Stimulated activated CD4-positive, alpha-beta T cell treated with anti-CD3 and anti-CD28 coated beads, Interleukin-4, amount 100 ng/mL, for 4 hours (primary cell): ENCODE measurements at places on chromosomes 6 and 20.
A peak's percentile ranks its signal among the peaks of the same experiment; 100 is the strongest.

DNA sequence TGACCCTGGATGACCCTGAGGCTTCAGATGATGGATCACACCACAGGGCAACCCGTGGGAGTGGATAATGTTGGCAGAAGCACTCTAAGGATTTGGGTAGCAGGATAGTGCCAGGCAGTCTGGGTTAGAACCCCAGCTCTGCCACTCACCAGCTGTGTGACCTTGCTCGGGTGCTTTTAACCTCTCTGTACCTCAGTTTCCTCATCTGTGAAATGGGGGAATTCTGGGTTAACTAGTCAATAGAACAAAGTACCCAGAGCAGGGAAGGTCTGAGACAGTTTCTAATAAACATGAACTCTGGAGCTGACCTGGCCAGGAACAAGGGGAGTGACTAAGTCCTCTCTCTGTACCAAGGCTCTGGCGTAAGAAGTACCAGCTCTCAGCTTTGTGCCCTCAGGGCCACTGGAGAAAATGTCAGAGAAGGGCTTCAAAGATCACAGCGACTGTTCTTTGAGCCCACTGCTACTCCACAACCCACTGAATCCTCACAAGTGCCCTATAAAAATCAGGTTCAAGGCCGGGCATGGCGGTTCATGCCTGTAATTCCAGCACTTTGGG lies 14.7 kb upstream of the NOL4L start:
- no peak for DNase-seq

DNA sequence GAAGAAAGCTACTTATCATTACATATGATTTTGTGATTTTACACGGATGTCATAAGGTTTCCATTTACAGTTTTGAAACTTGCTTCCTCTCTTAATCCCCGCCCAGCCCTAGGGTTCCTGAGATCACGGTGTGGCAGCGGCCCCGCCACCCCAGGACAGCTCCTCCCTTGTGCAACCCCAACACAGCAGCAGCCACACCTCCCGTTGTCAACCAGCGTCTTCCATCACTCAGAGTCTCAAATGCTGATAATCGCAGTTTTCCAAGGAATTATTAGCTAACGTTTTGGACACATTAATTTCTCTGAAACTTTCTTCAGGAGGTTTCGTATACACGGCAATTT lies 204.8 kb downstream of the THBS2 start:
- no peak for DNase-seq

GRCh38 chr20:62739581-62740285 lies 31.1 kb downstream of the NTSR1 start:
- peak; percentile 22 for DNase-seq

DNA sequence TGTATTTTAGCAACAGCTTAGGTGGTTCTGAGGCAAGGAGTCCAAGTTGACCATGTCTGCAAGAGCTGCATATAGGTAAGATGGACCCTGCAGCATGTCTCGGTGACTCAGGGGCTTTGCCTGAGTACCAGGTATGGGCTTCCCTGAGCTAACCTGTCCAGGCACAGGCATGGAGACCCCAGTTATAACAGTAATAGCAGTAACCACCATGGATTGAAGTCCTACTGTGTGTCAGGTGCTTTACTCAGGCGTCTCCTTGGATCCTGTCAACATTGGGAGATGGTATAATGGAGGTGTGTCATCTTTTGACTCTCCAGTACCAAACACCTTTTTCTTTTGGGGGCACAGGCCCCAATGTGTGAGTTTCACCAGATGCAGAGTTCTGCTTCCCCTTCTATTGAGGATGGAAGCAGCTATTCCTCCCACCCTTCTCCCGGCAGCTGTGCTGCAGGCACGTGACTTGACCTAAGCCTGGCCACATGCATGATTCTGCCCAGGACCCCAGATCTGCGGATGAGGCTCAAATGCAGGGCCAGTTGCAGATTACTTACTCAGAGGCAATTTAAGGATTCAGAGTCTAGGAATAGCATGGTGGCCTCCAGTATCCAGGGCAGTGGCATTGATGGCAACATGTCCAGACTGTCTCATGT lies 13.8 kb downstream of the TREM1 start:
- no peak for DNase-seq

DNA sequence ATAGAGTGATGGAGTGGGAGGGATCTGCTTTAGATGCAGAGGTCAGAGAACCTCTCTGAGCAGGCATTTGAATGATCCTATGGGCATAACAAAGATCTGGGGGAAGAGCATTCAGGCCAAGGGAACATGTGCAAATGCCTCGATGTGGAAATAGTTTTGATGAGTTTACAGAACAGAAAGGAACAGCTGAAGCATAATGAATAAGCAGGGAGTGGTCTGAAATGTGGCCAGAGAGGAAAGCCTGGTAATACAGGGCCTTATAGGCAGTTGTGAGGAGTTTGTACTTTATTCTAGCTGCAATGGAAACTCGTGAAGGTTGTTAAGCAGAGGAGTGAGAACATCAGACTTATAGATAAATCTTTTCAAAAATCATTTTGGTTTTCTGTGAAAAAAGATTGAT lies 33.0 kb upstream of the ME1 start:
- DNase-seq, result no peak

GRCh38 chr6:7705483-7705882 lies 20.4 kb upstream of the BMP6 start:
- DNase-seq, result no peak
